Memory B cell (primary cell): ENCODE measurements at places on chromosomes 6 and 20.

DNA sequence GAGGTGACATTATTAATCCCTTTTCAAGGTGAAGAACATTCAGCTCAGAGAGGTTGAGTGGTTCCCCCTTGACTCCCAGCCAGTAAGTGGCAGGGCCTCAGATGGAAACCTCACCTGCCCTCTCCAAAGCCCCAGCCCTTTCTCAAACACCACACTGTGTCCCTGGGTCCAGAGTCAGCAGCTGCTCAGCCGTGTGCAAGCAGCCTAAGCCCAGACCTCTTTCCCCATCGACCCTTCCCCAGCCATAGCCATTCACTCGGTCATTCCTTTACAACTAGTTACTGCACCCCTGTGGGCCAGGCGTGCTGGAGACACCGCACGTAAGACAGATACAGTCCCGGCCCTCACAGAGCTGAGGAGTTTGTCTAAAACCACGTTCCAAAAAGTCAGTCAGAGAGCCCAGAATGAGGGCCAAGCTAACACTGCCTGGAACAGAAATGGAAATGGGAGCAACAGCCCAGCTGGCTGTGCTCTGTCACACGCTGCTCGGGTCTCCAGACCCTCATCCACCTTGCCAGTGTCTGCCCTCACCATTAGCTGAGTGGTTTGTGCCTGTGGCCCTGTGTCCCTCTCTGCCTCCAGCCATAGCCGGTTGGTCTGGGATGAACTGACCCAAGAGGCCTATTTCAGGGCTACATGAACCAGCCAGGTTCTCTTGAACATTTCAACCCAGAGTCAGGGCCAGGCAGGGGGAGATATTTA, 29.6 kb downstream of the ZC3H12D start:
- DNase-seq: no peak

- no peak for DNase-seq
These were observed 188.0 kb upstream of the TENT5A start for GRCh38 chr6:81940451-81940985.

DNA sequence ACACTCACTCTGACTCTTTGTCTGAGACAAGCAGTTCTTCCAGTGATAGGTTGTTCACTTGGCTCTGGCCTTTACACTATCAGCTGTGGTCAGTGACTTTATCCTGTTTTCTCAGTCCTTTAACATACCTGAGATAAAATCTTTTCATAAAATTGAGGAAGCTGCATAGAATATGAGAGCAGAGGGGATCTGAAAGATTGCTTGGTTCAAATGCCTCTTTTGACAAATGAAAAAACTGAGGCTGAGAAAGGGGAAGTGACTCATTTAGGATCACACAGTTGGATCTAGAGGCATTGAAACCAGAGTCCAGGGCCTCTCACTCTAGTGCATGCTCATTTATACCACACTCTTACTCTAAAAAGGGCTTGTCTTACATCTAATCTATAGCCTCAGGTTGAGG, 277.0 kb upstream of the TBX18 start:
- DNase-seq: no peak

- DNase-seq: no peak
These were observed 86.8 kb upstream of the SNAP25 start for GRCh38 chr20:10131732-10132345.

- no peak for DNase-seq
These were observed 87.9 kb downstream of the CEP57L1 start for GRCh38 chr6:109183109-109183650.

DNA sequence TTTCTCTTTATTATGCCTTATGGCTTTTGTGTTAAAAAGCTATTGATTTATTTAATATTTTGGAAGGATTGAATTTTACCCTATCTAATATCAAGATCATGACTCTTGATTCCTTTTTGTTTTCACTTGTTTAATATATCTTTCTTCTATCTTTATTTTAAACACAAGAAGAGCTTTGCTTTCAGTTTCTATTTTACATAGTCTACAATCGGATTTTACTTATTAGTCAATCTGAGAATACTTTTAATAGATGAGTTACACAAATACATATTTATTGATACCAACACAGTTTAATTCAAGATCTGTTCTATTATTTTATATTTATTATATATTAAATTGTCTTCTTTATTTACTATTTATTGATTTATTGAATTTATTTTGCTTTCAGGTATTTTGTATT, 218.8 kb downstream of the ESR1 start:
- no peak for DNase-seq

GRCh38 chr20:49291200-49291599, 13.3 kb upstream of the ZNFX1 start:
- DNase-seq: no peak

DNA sequence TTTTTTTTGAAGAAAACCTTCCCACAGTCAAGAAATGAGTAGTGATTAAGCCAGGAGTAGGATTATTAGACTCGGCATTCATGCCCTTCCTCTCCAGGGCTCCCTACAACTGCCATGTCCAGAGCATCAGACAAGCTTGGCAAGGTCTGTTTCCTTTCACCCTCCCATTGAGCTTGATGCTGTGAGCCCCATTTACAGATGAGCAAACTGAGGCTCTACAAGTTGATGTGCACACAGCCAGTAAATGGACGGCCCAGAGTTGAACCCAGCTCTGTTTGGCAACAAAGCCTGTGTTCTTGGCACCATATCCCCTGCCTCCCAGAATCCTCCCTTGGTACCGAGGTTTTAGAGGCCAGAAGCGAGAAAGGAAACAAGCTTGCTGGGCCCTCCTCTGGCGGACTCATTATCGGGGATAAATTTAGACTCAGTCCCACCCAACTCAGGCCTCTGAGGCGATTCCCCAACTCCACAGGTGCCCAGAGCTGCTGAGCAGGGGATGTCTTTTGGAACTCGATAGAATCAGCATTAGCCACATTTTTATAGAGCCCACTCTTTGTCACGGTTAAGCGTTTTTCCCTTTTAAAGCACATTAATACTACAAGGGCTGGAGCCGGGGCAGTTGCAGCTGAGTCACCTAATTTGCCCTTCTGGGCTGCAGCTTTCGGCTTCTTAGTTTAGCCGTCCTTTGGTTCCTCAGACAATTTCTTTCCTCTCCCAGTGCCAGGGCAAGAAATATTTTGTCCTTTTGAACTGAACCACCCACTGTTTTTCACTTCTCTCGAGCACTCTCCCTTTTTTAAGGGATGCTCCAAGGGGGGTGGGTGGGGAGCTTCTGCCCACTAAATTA, 23.0 kb upstream of the NFATC2 start:
- DNase-seq: no peak

DNA sequence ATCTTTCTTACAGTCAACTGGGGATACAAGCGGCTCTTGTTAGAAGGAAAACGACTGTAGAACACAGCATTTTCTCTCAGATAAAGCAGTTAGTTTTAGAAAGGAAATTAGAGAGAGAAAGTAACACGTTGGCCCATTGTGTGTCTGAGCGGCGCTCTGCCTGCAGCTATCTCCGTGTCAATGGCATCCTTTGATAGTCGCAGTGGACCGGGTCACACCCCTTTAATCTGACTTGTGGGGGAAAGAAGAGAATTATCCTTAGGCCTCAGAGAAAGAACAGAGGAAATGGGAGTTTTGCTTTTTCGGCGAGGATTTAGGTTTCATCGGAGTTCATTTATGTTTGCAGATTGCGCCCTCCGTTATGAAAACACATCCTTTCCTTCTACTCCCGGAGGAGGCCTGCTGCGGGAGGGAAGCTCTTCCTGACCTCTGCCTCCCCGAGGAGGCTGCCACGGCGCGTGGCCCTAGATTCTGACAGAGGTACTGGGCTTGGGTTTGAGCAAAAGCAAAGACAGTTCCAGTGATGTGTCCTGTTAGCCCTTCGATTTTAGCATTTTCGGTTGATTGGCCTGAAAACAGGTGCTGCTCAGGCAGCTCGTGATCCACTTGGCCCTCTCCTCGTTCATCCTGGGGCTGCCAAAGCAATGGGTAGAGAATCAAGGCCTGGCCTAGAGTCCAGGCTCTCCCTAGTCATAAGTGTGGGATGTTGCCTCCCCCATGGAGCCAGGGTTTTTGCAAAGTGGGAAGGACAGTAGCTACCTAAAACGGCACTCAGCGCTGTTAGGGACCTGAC, 74.9 kb downstream of the ZDHHC14 start:
- no peak for DNase-seq

GRCh38 chr6:37695857-37696219, 1.8 kb downstream of the MDGA1 start:
- no peak for DNase-seq

- no peak for DNase-seq
These were observed 42.8 kb downstream of the SOBP start for GRCh38 chr6:107532706-107533105.

- DNase-seq: no peak
These were observed 6.0 kb downstream of the HRH3 start for GRCh38 chr20:62214067-62214466.

GRCh38 chr6:170067923-170068360, 222.9 kb downstream of the DLL1 start:
- no peak for DNase-seq

DNA sequence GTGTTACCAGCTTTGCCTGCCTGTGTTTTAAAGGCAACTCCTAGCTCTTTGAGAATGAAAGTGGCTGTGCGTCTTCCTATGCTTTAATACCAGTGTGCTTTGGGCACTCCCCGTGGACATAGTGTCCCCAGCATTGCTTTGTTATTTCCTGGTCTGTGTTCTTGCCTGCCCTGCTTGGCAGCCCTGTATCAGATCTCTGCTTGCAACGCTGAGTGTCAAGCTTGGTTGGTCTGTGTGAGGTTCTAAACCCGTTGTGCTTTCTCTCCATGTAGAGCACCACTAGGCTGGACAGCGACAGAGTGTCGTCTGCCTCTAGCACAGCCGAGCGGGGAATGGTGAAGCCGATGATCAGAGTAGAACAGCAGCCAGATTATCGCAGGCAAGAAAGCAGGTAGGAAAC, 80.2 kb downstream of the AFDN start:
- no peak for DNase-seq

- no peak for DNase-seq
These were observed 11.6 kb downstream of the SNHG17 start for GRCh38 chr20:38423541-38423940.

- no peak for DNase-seq
These were observed 1.3 kb downstream of the PCNA start for GRCh38 chr20:5118220-5119142.

- DNase-seq: no peak
These were observed 13.4 kb downstream of the AIG1 start for GRCh38 chr6:143074101-143074500.

DNA sequence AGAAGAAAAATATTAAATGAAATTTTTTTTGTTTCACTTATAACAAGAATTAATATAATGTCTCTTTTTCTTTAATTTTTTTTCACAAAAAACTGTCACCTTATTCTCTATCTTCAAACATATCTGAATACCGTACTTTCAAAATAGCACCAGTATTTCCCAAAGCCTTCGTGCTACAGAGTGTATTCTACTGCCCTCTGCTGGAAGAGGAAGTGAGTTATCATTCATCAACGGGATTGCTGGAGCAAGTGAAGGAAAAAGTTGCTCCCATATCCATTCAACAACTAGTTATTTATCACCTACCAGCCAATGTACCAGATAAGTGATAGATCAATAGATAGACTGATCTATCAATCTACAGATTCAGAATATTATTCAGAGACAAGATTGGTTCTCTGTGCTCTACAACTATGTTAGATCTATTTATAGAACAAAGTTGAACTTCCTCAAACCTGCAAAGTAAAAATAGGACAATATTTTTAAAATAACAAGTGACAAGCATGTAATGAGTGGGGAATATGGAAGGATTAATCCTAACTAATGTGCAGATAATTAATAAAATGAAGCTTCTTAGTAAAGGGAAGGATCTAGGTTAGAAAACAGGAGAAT, 26.7 kb upstream of the TFAP2B start:
- no peak for DNase-seq

DNA sequence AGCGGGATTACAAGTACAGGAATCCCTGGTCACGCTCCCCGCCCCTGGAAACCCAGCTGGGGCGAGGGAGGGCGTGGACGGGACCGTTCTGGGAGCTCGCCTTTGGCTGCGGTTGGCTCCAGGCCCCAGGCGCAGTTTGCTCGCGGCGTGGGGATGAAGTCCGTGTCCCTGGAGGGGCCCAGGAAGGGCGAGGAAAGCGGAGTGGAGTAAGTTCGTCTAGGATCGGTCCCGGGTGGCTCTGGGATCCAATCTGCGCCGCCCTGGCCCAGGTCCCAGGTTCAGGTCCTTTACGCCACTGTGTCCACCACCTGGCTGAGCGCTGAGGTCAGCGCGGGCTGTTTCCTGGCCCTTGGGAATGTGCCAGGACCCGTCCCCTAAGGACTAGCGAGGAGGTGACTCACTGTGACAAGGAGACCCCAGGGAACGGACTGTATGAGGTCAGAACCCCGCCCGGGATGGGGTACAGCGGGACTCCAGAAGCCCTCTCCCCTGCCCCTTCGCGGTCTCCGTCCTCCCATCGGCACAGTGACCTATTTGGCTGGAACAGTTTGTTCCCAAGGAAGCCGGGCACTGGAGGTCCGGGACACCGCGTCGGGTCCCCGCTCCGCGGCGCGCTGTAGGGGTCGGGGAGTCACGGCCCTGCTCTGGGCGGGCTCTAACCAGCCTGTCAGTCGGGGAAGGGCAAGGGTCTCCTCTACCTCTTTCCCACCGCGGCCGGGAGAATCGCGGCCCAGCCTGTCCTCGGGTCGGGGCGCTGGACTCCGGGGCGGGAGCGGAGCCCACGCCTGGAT, 724 bp downstream of the CDKN1A start:
- peak; percentile 65 for DNase-seq

DNA sequence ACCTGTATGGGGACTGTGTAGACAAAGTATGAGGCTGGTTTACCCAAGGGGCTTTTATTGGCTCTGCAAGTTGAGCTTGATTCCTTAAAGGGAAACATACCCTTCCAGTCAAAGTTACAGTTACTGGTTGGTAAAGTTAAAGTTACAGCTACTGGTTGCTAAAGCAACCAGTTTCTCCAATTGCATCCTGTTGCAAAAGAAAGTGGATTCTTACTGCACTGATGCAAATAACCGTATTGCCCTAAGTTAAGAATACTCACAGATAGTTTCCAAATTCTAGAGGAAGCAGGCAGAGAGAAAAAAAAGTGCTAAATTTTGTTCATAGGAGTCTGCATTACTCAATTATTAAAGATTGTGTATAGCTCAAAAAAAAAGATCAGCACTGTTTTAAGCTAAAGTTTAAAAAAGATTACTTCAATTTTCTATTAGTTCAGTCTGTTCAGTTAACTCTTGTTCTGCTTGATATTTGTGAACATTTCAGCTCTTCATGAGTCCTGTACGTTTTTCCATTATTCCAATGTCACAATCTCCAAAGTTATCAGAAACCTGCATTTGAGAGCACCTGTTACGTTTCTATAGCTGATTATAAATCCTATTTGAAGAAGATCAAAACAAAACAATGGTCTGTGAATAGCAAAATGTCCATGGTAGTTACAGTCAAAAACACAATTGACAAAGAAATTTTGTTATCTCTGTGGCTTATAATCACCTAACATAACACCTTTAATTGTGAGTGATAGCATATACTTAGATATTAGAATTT, 8.6 kb upstream of the IL22RA2 start:
- DNase-seq: no peak

DNA sequence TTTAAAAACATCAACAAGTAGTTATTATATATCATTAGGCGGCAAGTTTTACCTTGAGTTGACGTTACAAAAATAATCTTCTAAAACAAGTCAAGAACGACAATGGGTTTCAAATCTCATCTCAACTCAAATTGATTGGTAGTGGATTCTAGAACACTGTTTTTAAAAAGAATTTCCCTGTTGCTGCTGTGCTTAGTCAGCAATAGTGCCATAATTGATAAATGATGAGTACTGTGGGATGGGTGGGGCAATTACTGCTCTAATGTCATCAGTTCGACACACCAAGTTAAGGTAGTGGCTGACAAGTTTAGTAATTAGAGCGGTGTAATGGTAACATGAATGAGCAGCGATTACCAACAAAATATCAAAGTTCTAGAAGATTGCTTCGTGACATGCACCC, 73.4 kb upstream of the HTR1B start:
- DNase-seq: no peak

- peak; percentile 17 for DNase-seq
These were observed 185.1 kb downstream of the CLIC5 start for GRCh38 chr6:45830441-45831139.
